ENCODE measurements at places on chromosomes 4 and X. TPM values are rescaled to one million over a fixed set of nuclear protein-coding genes. Genes with fewer than 3 reads are reported as not detected.
A peak's percentile ranks its signal among the peaks of the same experiment; 100 is the strongest.

DNA sequence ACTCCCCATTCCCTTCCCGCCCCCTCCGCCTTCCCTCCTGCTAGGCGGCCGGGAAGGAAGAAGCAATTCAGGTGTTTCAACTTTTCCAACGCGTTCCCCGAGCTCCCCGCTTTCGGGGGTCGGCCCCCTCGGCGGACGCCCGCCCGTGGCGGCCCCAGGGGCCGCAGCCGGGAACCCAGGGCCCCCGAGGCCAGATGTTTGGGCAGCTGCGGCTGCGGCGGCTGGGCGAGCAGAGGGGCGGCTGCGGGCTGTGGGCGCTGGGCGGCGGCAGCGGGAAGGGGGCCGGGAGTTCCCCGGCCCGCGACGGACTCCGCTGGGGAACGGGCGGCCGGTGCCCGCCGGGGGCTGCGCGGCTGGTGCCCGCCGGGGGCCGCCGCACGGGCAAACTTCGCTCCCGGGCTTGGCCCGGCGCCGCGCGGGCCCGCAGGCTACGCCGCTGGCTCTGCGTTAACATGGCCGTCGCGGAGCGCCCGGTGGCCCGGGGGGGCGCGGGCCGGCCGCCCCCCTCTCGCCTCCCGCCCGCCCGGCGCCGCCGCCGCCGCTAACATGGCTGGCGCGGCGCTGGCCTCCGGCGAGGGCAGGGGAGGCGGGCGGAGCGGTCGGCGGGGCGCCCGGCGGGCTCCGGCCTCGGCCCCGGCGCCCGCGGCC, 510 bp downstream of the HMGB3 start:
- peak; percentile 77 for DNase-seq

UCP1 gene
- total RNA-seq = not detected

GRCh38 chr4:69656653-69657158, 3.7 kb upstream of the UGT2A1 start:
- DNase-seq = no peak

DNA sequence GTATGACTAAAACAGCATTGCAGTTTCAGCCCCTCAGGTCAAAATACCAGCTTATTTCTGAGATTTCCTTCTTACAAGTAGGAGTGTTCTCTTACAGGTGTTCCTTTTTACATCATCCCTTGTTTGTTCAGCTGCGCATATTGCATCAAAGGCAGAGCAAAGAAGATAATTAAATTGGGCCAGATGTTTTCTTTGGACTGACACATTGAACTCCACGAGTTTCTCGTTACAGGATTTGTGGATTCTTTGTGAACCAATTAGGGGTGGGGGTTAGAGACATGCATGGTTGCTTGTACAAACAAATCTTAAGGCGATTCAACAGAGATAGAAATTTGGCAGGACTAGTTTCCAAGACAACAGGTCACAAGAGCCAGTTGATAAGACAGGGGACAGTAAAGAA, 95.7 kb downstream of the SPANXN4 start:
- no peak for DNase-seq

GRCh38 chr4:73866246-73866645, 2.9 kb upstream of the CXCL1 start:
- no peak for DNase-seq

GRCh38 chrX:15504661-15505060, 4.1 kb downstream of the BMX start:
- no peak for DNase-seq

DNA sequence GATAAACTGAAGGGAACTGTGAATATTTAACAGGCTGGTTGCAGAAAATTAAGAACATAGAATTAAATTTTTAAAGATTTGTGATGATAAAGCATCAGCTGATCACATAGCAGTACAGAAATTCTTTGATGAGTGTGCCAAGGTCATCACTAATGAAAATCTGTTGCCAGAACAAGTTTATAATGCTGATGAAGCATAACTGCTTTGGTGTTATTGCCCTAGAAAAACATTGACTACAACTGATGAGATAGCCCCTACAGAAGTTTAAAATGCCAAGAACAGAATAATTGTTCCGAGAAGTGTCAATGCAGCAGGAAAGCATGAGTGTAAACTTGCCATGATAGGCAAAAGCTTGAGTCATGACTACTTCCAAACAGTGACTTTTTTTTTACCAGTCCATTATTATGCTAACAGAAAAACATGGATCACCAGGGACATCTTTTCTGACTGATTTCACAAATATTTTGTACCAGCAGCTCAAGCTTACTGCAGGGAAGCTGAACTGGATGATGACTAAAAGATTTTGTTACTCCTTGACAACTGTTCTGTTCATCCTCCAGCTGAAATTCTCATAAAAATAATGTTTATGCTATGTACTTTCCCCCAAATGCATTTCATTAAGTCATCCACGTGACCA, 1136.6 kb downstream of the FAT4 start:
- no peak for DNase-seq

DNA sequence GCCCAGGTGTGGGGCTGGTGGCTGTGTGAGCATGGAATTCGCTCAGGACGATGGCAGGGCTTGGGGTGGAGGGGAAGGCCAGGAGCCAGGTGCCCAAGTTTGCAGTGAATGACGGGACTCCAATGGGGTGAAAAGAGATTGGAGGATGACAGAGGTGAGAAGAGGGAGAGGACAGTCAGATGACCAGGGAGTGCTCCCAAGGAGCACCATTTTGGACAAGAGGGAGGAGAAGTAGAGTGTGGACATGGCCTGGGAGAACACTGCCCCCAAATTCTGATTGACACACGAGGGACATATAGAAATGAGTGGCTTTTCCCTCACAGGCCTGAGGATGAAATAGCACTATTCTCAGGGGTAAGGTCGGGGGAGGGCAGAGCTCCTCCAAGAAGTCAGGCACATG, 6.7 kb downstream of the MRFAP1 start:
- no peak for DNase-seq
